ENCODE measurements at places on chromosomes 5 and 9.
A peak's percentile ranks its signal among the peaks of the same experiment; 100 is the strongest.

- DNase-seq: no peak
These were observed 289.9 kb upstream of the ACTBL2 start for GRCh38 chr5:57772512-57772911.

DNA sequence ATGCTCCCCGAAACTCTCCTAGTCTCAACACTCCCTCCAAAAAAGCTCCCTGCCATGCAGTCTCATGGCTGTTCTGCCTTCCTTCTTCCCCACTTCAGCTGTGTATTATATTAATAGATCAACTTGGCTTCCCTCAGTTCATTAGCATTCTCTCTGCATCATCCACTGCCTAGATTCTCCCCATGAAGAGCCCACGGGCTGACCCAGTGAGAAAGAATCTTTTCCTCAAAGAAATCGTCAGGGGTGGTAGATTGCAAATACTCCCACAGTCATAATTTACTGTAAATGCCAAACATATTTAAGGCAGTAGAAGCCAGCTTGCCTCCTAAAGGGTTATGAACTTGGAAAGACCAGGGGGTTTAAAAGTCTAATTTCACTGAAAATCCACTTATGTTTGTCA, 33.5 kb downstream of the GNA14 start:
- DNase-seq: no peak

DNA sequence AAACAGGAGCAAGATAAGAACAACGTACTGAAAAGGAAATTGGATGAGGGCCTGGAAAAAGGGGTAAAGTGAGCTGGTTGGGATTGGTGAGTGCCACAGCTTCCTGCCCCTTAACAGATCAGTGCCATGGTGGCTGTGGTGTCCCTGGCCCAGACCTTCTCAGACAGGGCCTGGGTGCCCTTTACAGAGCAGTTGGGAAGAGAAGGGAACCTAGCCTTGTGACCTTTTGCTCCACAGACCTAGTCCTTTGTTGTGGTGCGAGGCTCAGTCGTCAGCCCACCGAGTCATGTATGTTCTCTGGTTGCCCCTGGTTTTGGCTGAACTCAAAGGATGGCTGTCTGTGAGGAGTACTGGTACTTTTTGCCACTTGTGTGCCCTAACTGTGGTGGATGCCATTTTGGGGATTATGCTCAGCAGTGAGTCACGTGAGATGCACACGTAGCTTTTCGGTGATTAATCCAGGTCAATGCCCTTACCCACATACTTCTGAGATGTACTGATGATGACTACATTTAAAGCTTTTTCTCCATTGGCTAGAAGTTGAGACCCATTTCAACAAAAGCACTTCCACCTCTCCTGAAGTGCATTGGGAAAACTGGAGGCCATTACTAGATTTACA, 48.4 kb downstream of the EXOSC2 start:
- DNase-seq: no peak

DNA sequence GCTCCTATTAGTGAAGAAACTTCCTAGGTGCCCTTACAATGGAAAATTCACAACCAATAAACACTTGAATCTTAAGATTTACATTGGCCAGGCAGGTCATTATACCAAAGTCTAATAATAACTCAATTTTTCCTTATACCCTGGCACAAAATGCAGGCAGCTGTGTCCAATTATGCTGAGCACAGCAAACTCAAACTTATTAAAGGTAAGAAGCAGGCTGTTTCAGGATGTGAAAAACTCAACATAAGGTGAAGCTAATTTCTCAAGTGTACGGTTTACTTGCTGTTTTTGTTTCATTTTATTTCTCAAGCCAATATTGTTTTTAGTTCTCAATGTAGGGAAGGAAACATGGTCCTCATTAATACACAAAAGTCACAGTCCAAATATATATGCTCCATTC, 405.1 kb downstream of the KCTD16 start:
- DNase-seq: no peak

- peak; percentile 49 for DNase-seq
These were observed 839.9 kb downstream of the MAT2B start for GRCh38 chr5:164345173-164345849.

GRCh38 chr9:96108691-96109380, 193.1 kb downstream of the HSD17B3 start:
- no peak for DNase-seq

DNA sequence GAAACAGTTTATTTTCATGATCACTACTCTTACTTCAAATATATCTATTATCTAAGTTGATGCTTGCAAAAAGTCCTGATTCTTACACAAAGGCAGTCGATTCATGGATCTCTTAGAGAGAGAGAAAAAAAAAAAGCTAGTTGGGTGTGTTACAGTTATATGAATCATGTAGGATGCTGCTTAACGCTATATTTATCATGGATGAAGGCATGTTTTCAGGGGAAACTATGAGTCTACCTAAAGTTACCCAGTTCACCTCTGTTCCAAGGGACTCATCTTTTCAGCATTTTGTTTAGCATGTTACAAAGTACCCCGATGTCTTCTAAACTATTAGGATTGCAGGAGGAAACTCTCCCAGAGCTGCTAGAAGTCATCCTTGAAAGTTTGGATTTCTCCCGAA, 13.5 kb downstream of the TMC1 start:
- DNase-seq: no peak

GRCh38 chr5:35822511-35822910, 34.2 kb upstream of the IL7R start:
- no peak for DNase-seq

DNA sequence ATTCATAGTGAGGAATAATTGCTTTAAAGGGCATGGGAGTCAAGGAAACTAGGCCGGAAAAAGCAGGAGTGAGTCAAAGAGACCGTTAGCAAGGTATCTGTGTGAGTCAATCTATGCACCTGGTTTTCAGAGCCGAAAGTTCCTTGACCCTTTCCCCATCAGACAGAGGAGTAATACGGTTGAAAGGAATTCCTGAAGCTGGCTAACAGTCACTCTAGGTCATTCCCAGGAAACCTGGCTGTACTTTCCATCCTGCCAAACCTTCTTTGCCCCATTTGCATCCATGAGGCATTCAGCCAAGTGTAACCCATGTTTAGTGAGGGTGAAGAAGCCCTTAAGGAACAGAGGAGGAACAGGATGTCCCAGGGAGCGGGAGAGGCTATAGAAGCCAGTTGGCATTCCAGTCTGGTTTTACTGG, 16.2 kb downstream of the RBM18 start:
- DNase-seq: no peak

DNA sequence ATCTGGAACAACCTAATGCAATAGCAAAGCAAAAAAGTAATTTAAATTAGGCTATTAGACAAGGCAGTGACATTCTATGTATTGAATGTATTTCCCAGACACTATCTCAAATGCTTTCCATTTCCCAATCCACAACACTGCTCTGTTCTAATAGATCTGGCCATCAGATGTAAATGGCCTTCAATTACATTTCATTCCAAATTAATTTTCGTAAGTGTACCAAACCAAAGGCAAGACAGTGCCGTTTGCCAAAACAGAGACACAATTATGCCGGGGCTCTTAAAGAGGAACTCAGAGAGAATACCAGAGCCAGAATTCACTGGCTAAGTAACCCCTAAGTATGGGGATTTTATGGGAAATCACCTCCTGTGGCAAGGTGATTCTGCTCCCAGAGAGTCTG, 63.1 kb downstream of the GNAQ start:
- DNase-seq: no peak

DNA sequence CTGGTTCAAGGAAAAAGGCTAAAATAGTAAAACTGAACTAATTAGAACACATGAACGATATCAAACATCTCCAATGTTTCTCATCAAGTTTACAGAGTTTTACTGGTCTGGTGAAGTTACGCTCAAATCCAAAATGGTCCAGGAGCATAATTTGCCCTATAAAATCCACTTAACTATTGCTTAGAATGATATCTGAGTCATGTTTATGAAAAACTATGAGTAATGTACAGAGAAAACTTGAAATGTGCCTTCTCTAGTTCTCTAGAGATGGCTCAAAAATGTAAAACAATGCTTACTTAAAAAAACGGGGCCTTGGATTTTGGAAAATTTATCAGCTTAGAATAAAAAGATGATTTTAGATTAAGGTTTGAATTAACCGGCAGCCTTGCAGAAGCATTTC, 108.1 kb downstream of the FBXW11 start:
- DNase-seq: no peak

DNA sequence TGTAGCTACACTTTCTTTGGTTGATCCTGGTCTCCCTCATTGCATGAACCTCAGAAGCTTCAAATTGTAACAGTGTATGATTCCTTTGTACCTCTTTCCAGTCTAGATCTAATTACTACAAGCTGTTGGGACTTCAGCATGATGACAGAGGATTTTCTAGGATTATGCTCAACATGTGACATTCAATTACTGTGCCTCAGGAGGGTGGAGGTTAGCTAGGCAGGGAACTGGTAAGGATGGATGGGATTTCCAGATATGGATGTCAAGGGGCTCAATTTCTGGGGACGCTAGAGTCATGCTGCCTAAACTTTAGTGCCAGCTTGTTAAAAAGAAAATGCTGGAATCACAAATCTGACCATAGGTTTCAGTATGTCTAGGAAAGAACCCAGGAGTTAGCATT, 29.2 kb upstream of the GLRA1 start:
- DNase-seq: no peak

DNA sequence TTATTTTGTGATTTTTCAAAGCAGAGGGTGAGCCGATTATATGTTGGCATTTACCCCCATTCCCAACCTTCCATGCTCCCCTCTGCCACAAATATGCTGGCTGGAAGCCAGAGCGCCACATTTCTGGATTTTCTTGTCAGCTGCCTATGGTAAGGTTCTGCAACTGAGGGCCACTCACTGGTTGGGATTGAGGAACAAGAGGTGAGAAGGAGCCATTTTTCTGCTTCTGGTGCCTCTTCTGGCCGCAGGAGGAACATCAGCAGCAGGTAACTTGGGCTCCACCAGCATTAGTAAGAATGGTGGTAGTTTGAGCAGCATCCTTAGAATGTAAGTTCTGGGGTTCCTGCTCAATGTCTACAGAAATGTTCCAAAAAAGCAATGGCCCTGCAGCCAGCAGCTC, 159.5 kb upstream of the MAST4 start:
- DNase-seq: no peak

- DNase-seq: no peak
These were observed 105.0 kb downstream of the ACTL7B start for GRCh38 chr9:108750661-108751215.

DNA sequence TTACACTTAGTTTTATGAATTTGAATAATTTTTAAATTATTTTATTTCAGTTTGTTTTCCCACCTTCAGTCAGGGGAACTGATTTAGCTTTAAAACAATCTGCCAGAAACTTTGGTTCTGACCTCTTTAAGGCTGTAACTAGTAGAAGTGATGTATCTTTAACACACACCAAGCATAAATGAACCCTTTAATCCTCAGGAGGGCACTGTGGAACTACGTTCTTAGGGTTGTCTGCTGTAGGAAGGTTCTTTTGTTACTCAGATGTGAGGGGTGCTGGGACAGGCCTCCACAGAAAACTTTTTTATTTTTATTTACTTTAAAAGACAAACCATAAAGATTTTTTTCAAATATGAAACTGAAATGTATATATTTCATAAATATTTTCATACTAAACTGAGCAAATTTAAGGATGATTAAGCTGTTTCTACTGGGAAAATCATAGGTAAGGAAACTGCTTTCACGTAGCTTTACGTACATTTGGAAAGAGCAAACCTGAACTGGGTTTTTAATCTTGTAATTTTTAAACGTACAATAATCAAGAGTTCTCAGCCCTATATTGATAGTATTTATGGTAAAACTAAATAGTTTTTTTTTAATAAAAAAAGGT, 5.3 kb downstream of the KLF4 start:
- DNase-seq: peak; percentile 49

DNA sequence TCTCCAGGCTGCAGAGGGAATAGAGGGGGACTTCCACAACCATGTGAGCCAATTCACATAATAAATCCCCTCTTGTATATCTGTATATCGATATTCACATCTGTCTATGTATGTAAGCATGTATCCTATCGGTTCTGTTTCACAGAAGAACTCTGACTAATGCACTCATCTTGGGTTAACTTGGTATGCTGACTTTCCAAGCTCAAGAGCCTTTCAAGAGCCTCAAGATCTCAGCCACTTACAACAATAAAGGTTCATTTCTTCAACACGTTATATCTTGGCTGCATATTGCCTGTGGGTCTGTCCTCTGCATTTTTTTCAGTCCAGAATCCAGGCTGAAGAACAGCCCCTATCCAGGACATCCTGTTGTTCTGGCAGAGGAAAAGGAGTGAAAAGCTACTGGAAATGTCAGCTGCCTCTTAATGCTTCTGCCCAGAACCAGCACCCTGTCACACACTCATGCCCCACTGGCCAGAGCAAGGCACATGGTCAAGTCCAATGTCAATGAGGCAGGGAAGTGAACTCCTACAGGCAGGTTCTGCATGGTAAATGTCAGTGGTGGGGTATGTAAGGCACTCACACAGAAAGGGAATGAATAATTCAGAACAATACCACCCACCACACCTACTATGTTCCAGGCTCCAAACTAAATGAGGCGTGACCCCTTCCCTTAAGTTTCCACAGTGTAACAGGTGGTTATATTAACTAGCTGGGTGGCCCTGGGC, 91.6 kb upstream of the ICE1 start:
- DNase-seq: no peak

GRCh38 chr5:19928562-19929421, 59.2 kb downstream of the CDH18 start:
- DNase-seq: no peak

DNA sequence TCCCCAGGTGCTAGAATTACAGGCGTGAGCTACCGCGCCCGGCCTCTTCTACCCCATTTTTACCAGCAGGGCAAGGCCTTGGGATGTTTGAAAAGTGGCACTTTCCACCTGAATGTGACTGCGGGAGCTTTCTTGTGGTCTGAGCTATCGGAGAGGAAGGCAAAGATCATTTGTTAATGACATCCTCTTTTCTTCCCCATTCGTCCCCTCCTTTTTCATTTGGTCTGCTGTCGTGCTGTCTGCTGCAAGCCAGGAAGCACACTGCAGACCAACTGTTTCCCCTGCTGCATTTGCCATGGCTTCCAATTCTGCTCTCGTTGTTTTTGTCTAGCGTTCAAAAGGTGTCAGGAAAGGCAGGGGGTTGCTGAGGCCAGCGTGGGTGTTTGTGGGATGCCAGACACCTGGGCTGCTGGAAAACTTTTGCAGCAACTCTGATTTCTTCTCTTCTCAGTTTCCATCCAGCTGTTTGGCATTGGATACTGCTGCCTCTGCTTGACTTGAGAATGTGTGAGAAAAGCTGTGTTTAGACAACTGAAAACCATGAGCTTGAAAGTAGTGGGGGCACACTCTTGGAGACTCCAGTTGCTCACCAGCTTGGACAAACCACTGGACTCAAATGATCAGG, 196.4 kb upstream of the MSX2 start:
- DNase-seq: no peak

DNA sequence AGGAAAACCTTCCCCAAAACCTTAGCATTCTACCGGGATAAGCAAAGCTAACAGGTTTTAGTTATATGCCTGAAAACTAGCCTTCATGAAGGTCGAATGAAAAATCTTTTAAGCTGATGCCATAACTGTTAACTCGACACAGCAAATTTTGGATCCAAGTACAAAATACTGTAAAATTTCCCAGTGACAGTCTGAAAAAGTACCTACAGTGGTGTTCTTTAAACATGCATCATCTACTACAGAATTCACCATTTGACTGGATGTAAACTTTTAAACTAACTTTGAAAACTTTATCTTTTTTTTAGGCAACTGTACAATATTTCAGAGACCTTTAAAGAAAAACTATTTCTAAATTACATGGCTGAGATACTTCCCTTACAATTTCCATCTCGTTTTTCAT, 791 bp downstream of the RAPGEF6 start:
- DNase-seq: no peak

Measured in left hindlimb (tissue), 1 donor.